ENCODE measurements at places on chromosomes 4 and X.

DNA sequence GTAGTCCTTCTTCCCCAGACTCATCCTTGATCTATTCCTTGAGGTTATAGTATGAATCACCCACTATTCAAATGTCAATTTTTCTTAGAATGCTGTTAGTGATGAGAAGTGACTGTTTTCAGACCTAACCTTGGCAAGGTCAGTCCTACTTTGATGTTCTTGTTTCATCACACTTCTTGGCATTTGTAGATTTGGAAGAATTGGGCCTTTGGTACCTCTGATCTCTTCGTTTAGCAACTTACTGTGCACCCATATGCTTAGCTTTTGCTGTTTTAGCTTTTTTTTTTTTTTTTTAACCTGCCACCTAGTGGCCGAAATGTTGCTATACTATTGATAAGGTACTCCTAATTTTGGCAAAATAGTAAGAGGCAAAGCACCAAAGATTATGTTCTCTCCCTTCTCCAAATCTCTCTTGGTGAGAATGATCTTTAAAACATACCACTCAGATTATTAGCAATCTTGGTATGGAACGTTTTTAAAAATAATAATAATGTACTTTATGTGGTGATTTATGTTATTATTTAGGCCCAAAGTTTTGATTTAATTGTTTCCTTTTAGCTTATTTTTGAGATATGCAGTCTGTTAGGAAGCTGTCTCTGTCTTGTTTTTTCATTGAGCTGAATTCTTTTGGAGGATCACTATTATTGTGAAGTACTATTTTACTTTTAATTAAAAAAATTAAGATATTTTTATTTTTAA, 16.6 kb downstream of the DCK start:
- peak; percentile 34 for DNase-seq

GRCh38 chr4:105963461-105964400, 68.5 kb downstream of the NPNT start:
- DNase-seq: no peak

- DNase-seq: no peak
Measured at GRCh38 chr4:110287130-110287529, 88.7 kb upstream of the ELOVL6 start.

GRCh38 chrX:10769696-10770619, 149.6 kb upstream of the MID1 start:
- no peak for DNase-seq

DNA sequence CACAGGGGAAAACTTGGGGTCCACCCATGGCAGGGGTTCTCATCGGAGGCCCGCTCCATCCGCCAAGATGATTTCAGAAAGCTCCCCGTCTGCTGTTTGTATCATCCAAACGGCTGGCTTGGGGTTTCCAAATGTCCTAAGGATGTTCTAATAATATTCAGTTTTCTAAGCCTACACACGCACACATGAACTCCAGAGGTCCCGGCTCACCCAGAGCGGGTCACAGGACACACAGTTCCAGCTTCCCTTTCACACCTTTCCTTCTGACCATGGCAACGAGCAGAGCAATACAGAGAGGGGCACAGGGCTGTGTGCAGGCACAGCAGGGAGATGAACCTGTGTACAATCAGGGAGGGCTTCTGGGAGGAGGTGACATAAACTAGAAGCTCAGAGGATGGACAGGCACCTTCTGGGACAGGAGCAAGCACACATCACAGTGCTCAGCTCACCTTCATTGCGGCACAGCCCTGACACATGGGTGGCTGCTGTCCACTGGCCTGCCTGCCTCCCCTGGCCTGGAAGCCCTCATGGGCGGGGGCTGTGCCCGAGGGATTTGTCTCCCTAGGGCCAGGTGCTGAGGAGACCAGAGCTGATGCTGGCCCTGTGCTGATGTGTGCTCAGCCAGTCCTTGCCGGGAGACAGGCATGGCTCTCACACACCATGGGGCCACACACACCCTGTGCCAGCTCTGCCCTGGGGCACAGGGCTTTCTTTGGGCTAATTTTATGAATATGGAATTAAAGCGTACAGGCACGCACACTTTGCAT, 44.8 kb downstream of the ABLIM2 start:
- no peak for DNase-seq

DNA sequence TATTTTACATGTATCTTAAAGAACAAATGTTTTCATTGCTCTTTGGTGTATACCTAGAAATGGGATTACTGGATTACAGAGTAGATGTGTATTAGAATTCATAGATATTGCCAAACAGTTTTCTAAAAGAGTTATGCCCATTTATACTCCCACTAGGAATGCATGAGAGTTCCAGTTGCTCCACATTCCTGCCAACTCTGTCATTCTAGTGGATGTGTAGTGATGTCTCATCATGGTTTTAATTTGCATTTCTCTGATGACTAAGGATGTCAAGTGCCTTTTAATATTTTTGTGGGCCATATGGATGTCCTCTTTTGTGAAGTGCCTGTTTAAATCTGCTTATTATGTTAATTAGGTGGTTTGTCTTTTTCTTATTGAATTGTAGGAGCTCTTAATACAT, 65.6 kb upstream of the BMP2K start:
- no peak for DNase-seq

DNA sequence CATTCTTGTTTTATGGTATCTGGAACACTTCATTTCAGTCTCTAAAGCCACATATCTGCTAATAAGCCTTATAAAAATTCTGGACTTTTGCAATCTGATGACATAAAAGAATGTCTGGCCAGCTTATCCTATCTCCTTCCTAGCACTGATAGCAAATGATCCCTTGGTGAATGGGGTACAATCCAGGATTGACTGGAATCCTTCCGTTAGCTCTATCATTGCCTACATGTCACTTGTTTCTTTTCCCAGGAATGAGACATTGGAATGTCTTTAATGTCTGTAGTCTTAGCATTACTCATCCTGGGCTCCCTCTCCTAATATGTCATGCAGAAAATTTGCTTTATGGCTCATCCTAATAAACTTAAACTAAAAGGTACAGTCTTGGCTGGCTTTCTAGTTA, 14.8 kb upstream of the PABPC4L start:
- no peak for DNase-seq

- no peak for DNase-seq
Measured at GRCh38 chrX:40552768-40553167, 28.0 kb upstream of the ATP6AP2 start.

- no peak for DNase-seq
Measured at GRCh38 chr4:88297725-88298454, 13.5 kb upstream of the PPM1K start.

GRCh38 chrX:38975368-38975942, 174.2 kb downstream of the MID1IP1 start:
- no peak for DNase-seq

- no peak for DNase-seq
Measured at GRCh38 chr4:28092610-28093009, 1232.0 kb downstream of the STIM2 start.

DNA sequence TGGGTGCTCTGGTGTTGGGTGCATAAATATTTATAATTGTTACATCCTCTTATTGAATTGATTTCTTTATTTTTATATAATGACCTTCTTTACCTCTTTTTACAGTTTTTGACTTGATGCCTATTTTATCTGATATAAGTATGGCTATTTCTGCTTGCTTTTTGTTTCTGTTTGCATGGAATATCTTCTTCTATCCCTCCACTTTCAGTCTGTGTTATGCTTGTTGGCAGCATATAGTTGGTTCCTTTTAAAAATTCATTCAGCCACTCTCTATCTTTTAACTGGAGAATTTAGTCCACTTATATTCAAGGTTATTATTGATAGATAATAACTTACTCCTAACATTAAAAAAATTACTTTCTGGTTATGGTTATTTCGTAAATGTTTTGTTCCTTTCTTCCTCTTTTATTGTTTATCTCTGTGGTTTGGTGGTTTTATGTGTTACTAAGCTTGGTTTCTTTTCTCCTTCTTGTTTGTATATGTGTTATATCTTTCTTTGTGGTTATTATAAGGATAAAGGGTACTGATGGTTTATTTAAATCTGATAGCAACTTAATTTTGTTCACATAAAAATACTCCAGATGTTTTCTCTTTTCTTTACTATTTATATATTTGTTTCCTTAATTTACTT, 69.5 kb downstream of the IL15 start:
- no peak for DNase-seq

GRCh38 chr4:98092833-98093439, 50.3 kb downstream of the STPG2 start:
- no peak for DNase-seq

DNA sequence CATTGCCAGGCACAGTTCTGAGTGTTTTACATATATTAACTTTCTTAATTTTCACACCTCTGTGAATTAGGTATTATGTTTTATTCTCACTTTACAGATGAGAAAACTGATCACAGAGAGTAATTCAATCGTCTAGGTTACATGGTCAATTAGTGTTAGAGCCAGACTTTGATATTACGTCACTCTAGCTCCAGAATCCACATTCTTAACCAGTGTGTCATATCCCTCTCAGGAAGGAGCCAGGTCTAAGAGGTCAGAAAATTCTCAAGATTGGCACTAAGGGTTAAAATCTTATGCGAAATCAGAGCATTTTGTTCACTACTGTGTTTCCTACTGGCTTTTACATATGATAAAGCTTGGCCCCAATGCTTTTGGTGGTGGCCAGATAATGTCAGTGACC, 7.4 kb downstream of the DMP1 start:
- DNase-seq: no peak

GRCh38 chr4:45716093-45716492, 407.8 kb downstream of the GABRG1 start:
- no peak for DNase-seq

DNA sequence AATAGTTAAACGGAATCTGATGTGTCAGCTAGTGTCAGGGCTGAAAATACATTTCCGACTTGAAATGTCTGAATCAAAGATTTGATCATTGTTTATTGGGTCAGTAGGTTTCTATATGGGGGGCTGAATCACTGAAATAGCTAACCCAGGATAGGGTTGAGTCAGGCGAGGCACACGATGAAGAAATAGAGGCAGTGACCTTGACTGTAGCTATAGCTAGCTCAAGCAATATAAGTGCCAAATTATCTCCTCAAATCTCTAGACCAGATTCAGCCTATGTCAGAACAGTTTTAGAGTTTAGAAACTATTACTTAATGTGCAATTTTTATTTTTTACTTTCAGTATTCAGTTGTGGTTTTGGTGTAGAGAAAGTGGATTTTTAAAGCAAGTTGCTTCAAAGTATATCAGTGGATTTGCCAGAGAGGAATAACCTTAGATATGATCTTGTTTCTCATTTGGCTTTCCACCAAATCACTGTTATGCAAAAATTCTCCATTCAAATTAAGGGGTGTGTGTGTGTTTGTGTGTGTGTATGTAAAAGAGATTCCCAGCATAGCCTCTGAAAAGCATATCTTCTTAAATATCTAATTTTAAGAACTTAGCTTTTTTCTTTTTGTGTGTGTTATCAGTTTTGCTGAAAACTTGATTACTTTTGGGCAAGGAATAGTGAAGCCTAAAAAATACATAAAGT, 100.3 kb upstream of the RPL34 start:
- no peak for DNase-seq

DNA sequence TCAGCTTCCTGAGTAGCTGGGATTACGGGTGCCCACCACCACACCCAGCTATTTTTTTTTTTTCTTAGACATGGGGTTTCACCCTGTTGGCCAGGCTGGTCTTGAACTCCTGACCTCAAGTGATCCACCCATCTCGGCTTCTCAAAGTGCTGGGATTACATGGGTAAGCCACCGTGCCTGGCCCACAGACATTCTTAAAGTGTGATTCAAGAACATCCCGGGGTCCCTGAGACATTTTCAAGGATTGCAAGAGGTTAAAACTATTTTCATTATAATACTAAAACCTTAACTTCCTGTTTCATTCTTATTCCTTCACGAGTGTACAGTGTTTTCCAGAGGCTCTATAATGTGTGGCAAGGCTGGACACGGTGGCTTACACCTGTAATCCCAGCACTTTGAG, 318.7 kb downstream of the CAMK2D start:
- no peak for DNase-seq

DNA sequence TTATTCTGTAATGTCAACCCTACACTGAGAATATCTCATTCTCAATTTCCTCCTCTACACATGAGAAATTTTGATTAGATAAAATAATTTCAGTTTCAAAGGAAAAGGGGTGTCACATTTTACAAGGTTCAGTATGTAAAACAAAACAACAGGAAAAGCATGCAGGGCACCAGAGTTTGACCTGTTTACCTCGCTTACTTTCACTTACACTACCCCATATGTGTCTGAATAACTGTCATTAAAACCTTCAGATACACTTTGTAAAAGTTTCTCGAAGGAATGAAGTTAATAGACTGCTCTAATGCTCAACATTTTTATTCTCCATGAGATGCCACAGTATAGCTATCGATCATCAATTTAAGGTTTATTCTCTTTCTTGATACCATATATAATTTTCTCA, 12.3 kb upstream of the PCDH10 start:
- no peak for DNase-seq
